ENCODE measurements at places on chromosomes 1 and 21.

DNA sequence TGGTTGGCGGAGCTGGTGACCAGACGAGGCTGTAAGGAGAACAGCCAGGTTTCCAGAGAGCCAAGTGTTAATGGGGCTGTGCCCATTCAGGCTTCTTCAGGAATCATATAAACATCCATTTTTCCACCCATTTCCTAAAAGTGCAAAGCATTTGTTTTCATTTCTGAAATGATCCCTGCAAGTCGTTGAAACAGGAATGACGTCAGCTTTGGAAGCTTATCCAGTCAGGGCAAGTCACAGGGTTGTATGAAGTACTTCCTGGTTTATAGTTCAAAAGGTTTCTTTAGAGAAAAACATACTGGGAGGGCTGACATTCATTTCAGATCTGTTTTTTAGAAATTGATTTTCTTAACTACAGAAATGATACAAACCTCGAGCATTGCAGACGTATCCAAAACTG, 29.2 kb downstream of the IGSF5 start:
- DNase-seq, result no peak

- no peak for DNase-seq
Observed at GRCh38 chr1:180425952-180426351, 76.4 kb downstream of the ACBD6 start.

- no peak for DNase-seq
Observed at GRCh38 chr1:163472651-163473248, 151.0 kb downstream of the NUF2 start.

DNA sequence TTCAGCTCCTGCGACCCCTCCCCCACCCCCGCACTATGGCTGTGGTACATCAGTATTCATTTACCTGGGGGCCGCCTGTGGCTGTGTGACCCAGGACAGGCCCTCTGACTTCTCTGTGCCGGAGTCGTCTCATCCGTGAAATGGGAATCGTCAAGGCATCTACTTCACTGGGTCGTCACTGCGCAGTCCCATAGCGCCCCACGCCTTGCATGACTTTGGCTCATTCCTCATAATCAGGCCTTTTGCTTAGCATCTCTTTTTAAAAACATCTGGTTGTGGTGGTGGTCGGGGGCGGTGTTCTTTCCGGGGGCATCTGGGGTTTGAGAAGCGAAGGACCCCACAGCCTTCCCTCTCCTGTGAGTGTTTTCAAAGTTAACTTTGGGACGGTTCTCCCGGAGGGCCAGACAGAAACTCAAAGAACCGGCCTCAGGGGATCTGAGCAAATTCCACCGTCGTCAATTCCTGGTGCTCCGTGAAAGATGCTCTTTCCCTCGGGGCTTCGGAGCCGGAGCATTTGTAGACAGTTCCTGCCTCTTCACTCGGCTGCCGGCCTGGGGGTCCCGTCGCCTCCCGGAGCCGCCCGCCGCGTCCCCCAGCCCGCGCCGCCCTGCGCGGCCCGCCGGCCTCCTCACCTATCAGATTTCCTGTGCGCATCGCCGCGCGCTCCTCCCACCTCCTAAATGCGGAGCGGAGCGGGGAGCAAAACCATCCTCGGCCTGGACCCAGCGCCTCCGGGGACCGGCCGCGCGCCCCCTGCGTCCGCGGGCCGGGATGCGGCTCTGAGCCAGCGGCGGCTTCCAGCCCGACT, at the start of gene B3GALT5:
B3GALT5 (plus strand) TSS at position 708 of the 808 bp plus-strand sequence. CDS start 47,620 bp downstream, outside the sequence.
- no peak for DNase-seq

- DNase-seq, result no peak
Observed at GRCh38 chr1:36729716-36730510, 247.2 kb upstream of the CSF3R start.

DNA sequence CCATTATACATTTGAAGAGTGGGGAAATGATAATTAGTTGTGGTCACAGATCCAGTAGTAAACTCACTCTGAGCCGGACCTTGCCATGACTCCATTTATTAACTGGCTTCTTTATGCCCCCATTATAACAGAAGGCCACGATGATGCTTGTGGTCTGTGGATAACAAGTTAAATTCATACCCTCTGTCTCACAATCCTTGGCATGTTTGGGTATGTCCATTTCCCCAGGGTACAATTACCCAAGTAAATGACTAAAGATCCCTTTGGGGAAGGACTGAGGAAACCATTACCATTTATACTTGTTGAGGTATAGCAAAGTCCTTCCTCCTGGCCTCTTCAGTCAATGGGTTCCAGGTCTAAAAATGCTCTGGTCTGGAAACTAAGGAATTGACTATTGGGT, 7.3 kb upstream of the USP1 start:
- no peak for DNase-seq

DNA sequence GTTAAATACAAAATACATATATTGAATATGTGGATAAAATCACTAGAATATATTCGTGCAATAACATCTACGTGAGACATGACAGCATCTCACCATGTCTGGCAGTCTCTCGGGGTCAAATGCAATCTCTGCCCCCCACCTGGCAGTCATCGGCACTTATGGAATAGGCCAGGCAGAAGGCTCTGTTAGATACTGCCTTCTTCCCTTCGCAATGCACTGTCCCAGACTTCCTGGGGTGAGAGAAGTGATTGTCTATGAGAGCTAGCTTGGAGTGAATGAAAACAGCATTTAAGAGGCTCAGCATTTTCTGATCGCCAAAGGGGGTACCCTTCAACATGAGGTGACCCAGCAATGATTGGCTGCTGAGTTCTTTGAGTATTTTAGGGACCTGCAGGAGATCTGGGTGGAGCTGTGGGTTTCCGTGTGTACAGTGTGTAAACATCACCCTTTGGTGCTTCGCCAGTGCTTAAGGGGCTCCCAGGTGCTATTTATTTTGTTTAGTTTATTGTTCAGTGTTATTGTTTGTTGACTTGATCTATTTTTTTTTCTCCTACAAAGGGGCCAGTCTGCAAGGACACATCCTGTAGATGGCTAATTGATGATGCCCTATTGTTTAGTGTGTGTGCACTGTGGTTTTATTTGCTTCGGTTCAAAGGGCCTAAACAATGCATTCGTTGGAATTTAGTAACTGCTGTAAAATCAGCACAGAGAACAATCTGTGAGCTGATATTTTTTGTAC, 10.2 kb downstream of the ERG start:
- no peak for DNase-seq

DNA sequence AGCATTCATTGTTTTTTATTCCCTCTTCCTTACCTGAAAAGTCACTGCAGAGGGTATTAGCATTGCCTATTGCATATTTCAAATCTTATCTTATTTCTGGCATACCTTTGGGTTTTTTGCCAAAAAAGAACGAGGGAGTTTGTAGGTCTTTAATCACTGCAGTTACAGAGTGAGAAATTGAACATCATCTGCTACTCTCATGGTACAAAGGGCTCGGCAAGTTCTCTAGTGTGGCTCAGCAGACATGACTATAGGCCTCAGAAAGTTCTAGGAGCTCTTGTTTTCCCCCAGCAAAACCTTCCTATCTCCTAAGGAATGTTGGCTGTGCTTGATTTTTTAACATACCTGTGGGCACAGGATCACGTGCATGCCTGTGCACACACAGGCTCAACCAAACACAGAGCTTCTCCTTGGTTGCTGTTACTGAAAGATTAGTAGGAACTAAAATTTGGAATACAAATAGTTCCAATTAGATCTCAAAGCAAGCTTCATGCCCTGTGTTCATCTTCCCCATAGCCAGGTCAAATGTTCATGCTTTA, 69.7 kb downstream of the CCDC185 start:
- no peak for DNase-seq

DNA sequence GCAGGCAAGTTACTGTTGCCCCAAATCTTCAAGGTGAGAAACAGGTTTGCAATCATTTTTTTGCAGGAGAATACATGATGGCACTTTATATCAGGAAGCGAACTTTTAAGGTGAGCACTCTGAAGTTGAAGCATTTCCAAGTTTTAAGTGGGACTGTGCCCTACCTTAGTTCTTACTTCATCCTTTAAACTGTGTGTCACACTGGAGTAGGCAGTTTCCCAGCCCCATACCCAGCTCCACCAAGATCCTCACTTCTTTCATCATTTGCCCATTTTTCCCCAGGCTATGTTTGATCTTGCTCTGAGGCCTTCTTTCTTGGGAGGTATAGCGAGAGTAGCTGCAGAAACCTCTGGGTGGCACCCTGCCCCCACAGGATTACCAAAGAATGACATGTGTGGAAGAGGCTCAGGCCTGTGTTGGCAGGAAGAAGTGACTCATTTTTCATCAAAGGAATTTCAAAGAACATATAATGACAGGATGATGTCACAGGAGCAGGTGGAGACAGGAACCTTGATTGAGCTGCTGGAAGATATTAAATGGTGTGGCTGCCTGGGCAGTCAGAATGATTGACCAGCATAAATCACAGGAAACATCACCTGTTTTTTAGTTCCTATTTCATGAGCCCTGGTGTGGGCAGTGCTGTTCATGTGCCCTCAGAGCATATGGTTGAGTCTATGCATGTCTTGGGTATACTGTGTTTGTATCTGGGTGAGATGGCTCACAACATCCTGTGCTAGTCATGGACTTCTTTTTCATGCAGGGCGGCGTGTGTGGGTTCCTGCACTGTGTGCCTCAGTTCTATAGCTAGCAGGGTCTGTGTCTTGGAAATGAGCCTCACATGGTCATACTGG, 20.8 kb upstream of the MACF1 start:
- no peak for DNase-seq

DNA sequence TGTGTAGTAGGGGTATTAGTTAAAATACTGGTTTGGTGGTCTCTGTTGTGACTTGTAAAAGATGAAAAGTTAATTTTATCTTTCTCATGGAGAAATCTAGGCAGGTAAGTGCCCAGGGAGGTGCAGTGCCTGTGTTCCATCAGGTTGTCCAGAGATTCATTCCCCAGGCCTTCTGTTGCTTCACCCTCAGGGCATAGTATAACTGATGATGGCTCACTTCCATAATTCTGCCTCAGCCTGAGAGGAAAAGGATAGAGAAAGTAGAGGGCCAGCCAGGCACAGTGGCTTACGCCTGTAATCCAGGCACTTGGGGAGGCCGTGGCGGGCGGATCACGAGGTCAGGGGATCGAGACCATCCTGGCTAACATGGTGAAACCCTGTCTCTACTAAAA, 153.9 kb downstream of the FMN2 start:
- no peak for DNase-seq

DNA sequence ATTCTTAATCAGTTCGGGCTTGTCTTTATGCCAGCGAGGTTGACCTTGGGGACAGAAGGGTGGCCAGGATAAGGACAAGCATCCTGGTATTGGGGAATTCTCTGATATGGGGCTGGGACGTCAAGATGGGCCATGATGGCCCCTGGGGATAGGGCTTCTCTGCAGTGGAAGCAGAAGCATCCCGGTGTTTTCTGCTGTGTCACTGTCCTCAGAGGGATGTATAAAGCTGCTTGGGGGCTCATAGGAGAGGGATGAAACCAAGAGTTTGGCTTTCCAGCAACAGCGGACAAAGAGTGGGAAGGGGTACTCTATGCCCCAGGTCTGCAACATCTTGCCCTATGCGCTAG, 1.4 kb upstream of the ATP1B1 start:
- no peak for DNase-seq

GRCh38 chr1:207844371-207844770, 66.6 kb downstream of the CD34 start:
- no peak for DNase-seq

- no peak for DNase-seq
Observed at GRCh38 chr1:202056644-202057334, 46.4 kb downstream of the ELF3 start.

DNA sequence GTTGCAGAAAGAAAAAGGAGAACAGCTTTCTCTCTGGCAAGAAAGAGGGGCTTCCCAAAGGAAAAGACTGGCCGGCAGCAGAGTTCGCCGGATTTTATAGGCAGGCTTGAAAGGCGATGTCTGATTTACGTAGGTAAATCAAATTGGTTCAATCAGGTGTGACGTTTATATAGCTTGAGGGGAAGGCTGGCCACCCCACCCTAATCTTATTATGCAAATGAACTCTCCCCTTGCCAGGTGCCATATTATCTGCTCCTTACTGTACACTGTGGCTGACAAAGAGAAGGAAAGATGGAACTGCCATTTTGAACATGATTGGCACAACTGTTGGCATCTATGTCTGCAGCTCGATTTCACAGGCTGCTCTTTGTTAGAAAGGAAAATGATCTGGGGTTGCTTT, 16.8 kb upstream of the INTS3 start:
- DNase-seq, result no peak

- no peak for DNase-seq
Observed at GRCh38 chr21:41032541-41032940, 135.4 kb upstream of the BACE2 start.

DNA sequence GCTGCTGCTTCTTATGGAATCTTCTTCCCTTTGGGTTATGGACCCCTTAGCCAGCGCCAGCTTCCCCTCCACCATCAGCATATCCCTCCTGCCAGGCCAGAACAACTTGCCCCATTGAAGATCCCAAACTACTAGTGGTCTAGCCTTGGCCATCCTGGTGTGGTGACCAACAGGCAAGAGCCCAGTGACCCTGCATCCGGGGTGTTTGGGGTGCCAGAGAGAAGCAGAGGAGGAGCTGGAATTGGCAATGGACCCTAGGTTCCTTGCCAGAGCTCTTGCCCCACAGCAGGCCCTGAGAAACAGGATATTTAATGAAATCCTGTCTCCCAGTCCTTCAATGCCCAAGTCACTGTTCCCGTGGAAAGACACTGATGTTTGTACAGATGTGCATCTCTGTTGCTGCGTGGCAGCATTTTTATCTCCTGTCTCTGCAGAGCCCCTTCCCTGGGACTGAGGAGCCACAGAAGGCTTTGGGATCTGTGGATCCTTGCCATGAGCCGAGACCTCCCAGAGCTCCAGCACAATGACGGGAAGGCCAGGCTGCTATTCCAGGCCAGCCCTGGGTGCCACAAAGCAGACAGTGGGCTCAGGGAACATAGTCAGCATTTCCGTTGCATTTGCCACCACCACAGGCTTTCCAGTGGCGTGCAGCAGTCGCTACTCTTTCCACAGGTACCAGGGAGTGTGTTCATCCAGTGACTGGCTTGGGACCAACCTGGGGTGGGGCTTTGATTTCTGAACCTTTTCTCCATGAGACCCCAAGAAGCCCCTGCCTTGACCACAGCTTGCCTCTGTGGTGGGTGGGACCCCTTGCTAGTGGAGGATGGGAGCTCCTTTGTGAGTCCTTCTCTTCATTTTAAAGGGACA, 21.6 kb downstream of the NAV1 start:
- DNase-seq, result no peak

- DNase-seq, result no peak
Observed at GRCh38 chr1:193884848-193885558, 698.6 kb upstream of the B3GALT2 start.

- DNase-seq, result no peak
Observed at GRCh38 chr21:39597595-39597994, 15.1 kb upstream of the B3GALT5 start.

GRCh38 chr1:194930132-194930531, 1678.1 kb downstream of the KCNT2 start:
- no peak for DNase-seq

- DNase-seq, result no peak
Observed at GRCh38 chr1:33641104-33641830, 168.8 kb downstream of the ZSCAN20 start.

DNA sequence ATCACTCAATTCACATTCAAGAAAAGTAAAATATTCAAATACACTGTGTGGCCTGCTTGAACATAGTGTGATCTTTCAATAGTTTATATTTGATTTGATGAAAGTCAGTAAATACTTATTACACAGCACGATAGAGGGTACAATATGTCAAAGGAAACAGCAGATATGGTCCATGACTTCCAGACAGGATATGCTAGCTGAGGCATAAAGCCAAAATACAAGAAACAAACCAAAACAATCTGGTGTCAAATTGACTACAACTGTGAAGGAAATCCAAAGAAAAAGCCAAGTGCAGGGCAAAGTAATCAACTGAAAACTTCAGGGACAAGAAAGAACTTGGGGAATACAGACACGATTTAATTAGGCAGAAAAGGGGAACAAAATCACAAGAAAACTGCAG, 19.3 kb downstream of the RRAGC start:
- DNase-seq, result no peak

GRCh38 chr1:226217273-226217672, 6.2 kb upstream of the MIXL1 start:
- DNase-seq, result no peak

Data from caudate nucleus (tissue), 63 donors.